ENCODE measurements at places on chromosomes 11 and 22.

DNA sequence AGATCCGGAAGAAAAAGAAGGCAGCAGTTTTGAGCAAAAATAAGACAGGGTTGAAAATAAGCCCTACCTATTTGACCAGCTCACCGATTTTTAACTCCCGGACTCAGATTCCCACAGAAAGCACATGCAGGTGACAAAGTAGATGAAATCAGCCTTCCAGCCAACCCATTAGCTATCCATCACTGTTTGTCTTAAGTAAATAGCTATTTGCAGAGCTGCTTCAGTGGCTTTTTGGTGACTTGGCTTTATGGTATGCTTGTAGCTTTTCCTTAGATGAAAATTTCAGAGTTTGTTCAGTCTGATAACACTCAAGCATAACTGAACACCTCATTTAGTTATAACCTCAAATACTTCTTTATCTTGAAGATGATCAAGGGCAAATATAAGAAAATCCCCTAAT lies 192.6 kb downstream of the HIPK3 start:
- no peak for DNase-seq

GRCh38 chr22:26828311-26828710 lies 170.9 kb downstream of the MIAT start:
- no peak for DNase-seq

- DNase-seq = no peak
Measured at GRCh38 chr11:1637628-1638027, 8.1 kb downstream of the KRTAP5-5 start.

- no peak for DNase-seq
Measured at GRCh38 chr22:46569055-46569847, 31.8 kb upstream of the CELSR1 start.

DNA sequence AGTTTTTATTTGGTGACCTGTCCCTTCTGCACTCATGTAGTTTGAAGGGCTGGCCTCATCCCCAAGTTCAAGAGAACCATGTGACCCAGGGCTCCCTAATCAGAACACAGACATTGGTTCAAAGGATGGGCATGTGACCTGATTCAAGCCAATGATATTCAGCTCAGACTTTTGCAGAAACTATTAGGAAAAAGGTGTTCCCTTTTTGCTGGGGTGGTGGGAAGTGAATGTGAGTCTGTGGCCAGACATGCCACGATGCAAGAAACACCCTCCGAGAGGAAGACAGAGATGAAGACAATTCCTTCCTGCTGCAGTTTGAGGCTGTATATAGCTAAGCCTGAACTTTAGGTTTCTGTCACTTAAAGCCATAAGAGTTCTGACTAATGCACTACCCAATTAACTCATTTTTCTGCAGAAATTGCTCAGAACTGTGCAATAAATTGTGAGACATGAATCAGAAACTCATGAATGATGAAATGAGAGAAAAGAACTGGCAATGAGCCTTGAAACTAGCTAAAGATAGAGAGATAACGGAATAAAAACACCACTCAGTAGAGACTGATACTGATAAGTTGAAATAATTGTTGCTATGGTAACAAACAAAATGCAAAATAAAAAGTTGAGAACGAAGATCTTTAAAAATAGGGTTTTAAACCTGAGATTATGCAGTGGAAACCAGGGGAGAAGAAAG lies 9.2 kb upstream of the MAPK1 start:
- no peak for DNase-seq

GRCh38 chr11:110878513-110878912 lies 166.3 kb upstream of the ARHGAP20 start:
- DNase-seq = no peak

DNA sequence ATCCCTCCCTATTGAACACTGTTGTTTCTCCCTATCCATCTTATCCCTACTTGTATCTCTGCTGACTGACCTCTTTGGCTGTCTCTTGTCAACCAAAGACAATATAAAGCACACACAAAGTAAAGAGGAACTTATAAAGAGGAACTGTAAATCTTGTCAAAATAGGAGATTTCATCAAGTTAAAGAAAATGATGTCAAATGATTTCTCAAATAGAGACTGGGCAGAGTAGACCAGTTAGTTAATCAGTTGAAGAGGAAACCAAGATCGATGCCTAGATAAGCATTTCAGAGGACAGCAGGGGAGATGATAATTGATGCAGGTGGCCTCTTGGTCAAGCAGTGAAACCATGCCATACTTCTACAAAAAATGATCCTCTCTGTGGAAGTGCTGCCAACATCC lies 22.7 kb downstream of the KCNQ1OT1 start:
- no peak for DNase-seq

GRCh38 chr11:77069336-77069968 lies 2.7 kb downstream of the CAPN5 start:
- no peak for DNase-seq

DNA sequence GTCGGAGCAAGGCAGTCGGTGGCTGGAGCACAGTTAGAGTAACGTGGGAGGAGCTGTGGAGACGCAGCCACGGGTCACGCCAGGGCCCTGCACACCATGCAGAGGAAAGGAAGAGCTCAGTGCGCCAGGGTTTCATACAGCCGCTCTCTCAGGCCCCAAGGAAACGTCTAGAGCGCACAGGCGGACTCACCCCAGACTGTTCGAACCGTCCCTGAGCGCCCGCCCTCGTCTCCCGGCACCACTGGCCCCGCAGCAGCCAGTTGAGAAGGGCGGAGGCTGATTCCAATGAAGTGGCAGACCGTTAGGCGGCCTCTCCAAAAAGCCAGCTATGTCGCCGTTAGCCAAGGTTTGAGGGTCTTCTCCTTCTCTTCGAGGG lies 483 bp upstream of the HYLS1 start:
- DNase-seq = no peak

DNA sequence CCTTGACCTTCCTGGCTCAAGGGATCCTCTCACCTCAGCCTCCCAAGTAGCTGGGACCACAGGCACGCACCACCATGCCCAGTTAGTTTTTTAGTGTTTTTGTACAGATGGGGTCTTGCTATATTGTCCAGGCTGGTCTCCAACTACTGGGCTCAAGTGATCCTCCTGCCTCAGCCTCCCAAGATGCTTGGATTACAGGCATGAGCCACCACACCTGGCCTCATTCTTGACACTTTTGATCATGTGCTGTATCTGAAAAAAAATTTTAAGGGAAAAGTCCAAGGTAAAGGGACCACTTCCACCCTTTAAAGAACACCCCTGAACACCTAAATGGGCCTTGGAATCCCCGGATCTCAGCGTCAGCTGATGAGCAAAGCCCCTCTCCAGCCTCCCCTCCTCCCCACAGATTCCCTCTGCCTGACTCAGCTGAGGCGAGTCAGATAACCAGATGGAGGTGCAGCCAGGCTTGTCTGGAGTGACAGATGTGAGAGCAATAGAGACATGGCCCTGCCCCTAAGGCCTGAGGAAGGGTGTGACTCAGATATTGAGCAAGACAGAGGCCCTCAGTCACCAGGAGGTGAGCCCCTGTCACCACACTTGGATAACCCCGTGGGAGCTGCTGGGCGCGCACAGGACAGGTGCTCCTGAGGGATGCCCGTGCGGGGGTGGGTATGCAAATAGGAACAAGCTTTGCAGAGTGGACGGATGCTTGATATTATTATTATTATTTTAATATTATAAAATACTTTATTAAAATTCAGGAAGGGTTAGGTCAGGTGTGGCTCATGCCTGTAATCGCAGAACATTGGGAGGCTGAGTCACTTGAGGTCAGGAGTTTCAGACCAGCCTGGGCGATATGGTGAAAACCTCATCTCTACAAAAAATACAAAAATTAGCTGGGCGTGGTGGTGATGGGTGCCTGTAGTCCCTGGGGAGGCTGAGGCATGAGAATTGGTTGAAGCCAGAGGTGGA lies 5.0 kb upstream of the CCDC88B start:
- DNase-seq = no peak

DNA sequence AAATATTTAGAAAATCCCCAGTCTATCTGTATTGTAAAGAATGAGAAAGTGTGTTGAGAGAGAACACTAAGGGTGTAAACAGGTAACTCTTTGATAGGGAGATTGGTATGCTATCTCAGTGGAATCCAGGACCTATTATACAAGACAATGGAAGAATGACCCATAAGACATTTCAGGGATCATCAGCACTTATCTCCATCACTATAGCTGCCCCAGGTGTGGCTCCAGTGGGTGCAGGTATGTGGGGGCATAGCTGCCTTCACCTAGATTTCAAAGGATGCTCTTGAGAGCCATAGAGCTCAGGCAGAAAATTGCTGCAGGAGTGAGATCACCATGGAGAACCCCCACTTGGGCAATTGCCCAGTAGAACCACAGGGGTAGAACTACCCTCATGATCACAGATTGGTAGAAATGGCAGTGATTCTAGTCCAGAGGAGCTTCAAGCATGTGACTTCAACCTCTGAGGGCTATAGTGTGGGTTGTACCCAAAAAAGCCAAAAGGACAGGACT lies 252.3 kb upstream of the TBCEL start:
- no peak for DNase-seq

DNA sequence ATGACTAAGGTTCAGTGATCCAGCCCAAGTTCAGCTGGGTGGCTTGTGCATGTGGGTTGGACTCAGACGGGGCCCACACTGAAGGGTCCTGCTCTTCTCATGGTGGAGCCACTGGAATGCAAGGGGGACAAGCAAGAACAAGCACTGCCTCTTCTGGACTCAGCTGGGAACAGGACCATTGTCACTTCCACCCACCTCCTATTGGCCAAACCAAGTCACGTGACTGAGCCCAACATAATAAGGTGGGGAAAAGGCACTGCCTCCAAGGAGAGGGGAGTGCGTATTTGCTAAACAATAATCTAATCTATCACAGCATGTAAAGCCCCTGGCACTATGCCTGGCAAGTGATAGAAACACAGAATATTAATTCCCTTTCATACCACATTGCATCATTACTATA lies 87.1 kb downstream of the CHST1 start:
- no peak for DNase-seq

GRCh38 chr11:1158681-1159487 lies 1.1 kb downstream of the MUC5AC start:
- no peak for DNase-seq

GRCh38 chr11:110968348-110969062 lies 256.3 kb upstream of the ARHGAP20 start:
- DNase-seq = no peak

GRCh38 chr11:120547811-120548681 lies 36.5 kb downstream of the GRIK4 start:
- DNase-seq = peak; percentile 77

- no peak for DNase-seq
Measured at GRCh38 chr11:33005175-33005574, 10.5 kb upstream of the DEPDC7 start.

- no peak for DNase-seq
Measured at GRCh38 chr11:121439337-121439736, 12.8 kb upstream of the SORL1 start.

- DNase-seq = no peak
Measured at GRCh38 chr11:34558211-34558610, 44.6 kb upstream of the ELF5 start.

DNA sequence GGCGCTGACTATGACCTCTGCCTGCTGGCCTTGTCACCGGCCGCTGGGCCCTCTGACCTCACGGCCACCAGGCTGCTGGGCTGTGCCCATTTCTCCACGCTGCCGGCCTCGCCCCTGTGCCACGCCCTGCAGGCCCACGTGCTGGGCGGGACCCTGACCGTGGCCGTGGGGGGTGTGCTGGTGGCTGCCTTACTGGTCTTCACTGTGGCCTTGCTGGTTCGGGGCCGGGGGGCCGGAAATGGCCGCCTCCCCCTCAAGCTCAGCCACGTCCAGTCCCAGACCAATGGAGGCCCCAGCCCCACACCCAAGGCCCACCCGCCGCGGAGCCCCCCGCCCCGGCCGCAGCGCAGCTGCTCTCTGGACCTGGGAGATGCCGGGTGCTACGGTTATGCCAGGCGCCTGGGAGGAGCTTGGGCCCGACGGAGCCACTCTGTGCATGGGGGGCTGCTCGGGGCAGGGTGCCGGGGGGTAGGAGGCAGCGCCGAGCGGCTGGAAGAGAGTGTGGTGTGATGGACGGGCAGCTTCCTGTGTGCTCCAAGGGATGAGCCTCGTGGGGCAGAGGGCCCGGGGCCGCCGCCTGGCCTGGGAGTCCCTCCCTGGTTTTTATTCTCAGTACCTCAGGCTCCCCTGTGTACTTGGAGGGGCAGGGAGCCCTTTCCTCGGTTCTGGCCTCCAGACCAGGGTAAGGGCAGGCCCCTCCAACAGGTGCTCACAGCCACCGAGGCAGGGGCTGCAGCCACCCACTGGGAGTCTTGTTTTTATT lies 3.0 kb downstream of the LRFN4 start:
- DNase-seq = no peak

- DNase-seq = no peak
Measured at GRCh38 chr11:34501500-34501899, 12.1 kb downstream of the ELF5 start.

GRCh38 chr11:126139111-126140091 lies 72.0 kb downstream of the RPUSD4 start:
- no peak for DNase-seq

- DNase-seq = no peak
Measured at GRCh38 chr11:1532606-1533341, 39.3 kb downstream of the DUSP8 start.

DNA sequence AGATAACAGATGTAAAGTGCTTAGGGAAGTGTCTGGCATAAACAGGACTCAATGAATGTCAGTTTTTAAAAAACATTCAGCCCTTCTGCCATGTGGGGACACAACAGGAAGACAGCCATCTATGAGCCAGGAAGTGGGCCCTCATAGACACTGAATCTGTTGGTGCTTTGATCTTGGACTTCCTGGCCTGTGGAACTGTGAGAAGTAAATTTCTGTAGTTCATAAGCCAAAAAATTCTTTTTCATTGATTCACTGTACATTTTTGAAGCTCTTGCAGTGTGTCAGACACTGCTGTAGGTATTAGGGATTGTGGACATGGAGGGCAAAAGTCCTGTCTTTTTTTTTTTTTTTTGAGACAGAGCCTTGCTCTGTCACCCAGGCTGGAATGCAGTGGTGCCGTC lies 188.6 kb downstream of the HIPK3 start:
- no peak for DNase-seq

DNA sequence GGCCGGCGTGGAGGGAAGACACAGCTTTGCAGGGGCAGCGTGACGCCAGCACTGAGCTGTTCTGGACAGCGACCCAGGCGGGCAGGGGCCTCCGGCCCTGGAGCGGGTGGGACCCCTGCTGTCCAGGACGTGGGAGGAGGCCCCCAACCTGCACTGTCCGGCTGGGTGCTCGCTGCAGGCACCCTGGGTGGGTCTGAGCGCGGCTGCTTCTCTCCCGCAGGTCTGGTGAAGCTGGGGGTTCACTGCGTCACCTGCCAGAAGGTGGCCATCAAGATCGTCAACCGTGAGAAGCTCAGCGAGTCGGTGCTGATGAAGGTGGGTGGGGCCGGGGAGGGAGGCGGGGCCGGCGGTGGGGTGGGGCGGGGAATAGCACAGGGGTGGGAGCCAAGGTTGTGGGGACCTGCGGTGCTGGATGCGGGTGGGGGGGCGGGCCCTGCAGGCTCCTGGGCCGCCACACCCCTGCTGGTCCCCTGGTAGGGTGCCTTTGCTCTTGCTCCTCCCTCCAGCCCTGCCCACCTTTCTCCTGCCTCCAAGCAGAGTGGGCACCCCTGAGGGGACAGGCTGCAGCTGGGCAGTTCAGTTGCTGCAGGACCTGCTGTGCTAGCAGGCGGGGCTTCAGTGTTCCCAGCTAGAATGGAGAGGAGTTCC lies 46.2 kb downstream of the BRSK2 start:
- no peak for DNase-seq

- no peak for DNase-seq
Measured at GRCh38 chr11:73265278-73265810, 6.8 kb upstream of the P2RY6 start.
